ENCODE measurements at places on chromosomes 16 and 17. TPM values are rescaled to one million over a fixed set of nuclear protein-coding genes. Genes with fewer than 3 reads are reported as not detected.

CYB561 gene
- total RNA-seq, result 13.5 TPM

DNA sequence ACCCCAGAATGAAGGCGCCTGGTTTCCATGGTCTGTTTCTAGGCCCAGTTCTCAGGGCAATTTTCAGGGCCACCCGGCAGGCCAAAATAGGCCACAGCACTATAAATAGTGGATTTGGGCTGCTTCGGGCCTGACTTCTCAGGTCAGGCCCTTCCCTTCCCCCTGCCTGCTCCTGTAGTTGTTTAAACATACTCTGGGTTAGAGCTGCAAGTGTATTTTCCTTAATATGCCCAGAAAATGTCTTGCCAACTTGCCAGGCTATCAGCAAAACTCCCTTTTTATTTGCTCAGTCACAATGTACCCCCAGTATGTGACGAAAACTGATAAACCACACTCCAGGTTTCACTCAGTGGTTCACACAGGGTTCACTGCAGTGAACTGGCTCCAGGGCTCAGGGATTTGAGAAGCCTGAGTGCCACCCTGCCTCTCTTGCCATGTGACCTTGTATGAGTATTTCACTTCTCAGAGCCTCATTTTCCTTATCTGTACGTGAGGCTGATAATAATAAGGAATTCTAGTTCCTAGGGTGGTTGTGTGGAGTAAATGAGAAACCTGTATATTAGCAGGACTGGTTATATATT is 76.5 kb downstream of the GPRC5B start:
- DNase-seq, result no peak

- DNase-seq, result no peak
Observed at GRCh38 chr17:44761932-44762810, 3.4 kb downstream of the ADAM11 start.

DNA sequence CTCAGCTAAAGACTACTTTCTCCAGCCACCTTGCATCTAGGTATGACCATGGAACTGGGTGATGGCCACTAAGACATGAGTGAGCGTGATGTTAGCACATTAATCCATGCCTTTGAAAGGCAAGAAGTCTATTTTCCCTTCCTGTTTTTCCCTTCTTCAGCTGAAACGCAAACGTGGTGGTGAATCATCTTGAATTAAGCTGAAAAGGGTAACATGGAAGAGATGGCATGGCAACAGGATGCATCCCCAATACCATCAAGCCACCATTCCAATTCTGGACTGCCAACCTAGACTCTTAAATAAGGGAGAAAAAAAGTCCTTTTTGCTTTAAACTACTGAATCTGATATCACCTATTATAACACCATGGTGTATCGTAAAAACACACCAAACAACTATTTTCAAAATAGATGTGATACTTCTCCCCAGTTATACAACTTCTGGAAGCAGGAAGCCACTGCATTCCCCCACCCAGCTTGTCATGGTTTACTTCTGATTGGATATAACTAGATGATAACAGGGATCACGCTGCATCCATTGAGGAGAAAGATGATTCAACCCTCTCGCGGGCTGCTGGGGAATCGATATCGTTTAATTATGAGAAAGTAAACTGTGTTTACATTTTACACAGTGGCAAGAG is 368.6 kb downstream of the CDH13 start:
- DNase-seq, result no peak

DNA sequence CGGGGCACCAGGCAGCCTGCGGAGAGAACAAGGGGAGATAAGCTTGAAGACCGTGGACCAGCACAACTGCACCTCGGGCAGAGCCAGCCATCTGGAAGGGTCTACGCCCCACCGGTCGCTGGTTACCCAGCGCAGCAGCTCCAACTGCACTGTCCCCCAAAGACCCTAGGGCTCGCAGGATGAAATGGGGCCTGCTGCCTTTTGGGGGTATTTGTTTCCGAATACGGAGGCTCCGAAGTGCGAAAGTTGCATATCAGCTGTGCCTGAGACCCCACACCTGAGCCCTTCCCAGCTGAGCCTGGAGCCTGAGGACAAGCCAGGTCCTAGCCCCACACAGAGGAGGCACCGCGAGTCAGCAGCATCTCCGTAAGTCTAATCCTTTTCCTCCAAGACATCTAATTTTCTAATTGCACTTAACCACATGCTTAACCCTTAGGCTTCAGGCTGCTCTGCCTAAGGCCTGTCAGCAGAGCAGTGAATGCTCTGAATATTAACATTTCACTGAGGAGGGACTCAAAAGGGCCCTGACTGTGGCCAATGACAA is 4.0 kb downstream of the KIFC3 start:
- DNase-seq, result no peak

- no peak for DNase-seq
Observed at GRCh38 chr16:69193855-69194254, 6.9 kb downstream of the SNTB2 start.

GRCh38 chr17:13917634-13918033 is 151.7 kb upstream of the COX10 start:
- no peak for DNase-seq

SDR42E2 gene
- total RNA-seq, result not detected
